Uterine smooth muscle cell (primary cell): ENCODE measurements at places on chromosomes 5 and 9. TPM values are rescaled to one million over a fixed set of nuclear protein-coding genes. Genes with fewer than 3 reads are reported as not detected.

Gene LEAP2
- 0.11 and 0.12 TPM in 2 replicates for total RNA-seq

Gene PCDHA3
- under 0.01 and 0.25 TPM in 2 replicates for total RNA-seq

Gene IFNB1
- not detected in 2 replicates for total RNA-seq

Gene GALNT12
- 69.5 and 98.7 TPM in 2 replicates for total RNA-seq

Gene TMEM215
- under 0.01 TPM in 1 of 2 replicates, not detected in the other for total RNA-seq

Gene MARCOL
- not detected in 2 replicates for total RNA-seq

Gene CCNI2
- total RNA-seq = not detected in 2 replicates

Gene SLCO6A1
- not detected in 2 replicates for total RNA-seq
